ENCODE measurements at places on chromosomes 12 and 14.

GRCh38 chr12:2231956-2232355 lies 179.2 kb downstream of the CACNA1C start:
- no peaks in the 10 kb centered on the region for H3K4me1 ChIP-seq
- H3K36me3 ChIP-seq, result no peaks in the 10 kb centered on the region
- no peak overlapping the region for H3K4me3 ChIP-seq
- H3K27ac ChIP-seq, result no peak overlapping the region
- H3K27me3 ChIP-seq, result no peaks in the 10 kb centered on the region
- no peak for DNase-seq

DNA sequence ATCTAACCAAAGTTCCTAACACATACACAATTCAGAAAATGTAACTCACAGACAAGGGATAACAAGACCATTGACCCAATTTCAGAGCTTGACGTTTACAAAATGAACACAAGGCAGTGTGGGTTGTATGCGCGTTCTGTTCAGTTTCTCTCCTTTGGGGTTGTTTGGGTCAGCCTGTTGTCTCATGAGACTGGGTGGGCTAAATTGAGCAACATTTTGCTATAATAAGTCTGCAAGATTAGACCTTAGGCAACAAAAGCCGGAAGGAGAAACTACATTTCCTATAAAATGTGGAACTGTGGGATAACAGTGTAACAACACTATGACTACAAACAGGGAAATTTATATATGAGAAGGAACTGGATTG lies 18.8 kb upstream of the LTA4H start:
- no peaks in the 10 kb centered on the region for H3K27me3 ChIP-seq
- H3K36me3 ChIP-seq, result no peaks in the 10 kb centered on the region
- peak overlapping the region; percentile 41 for H3K27ac ChIP-seq
- no peaks in the 10 kb centered on the region for H3K4me1 ChIP-seq

GRCh38 chr14:49310298-49310697 lies 275.9 kb downstream of the RPS29 start:
- no peaks in the 10 kb centered on the region for H3K4me1 ChIP-seq
- H3K4me3 ChIP-seq, result no peak overlapping the region
- no peak for DNase-seq
- no peak overlapping the region for H3K27ac ChIP-seq
- no peaks in the 10 kb centered on the region for H3K36me3 ChIP-seq

DNA sequence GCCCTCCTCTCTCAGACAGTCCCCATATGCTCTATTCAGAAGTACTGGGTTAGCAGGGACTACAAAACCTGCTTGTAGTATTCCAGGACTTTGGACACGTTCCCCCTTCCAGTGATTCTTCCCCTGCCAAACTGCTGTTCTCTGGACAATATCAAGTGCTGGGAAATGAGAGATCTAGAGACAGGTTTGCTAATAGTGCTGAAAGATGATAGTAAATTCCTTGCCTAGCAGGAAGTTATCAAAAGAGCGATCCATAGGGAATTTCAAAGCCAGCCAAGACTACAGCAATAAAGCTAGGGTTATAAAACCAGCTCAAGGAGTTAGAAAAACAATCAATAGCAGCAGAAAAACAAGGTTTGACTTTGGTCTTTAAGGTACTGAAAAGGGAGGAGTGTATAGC lies 15.2 kb downstream of the SLC7A8 start:
- H3K27me3 ChIP-seq, result no peaks in the 10 kb centered on the region
- DNase-seq, result no peak
- no peak overlapping the region for H3K27ac ChIP-seq
- H3K4me1 ChIP-seq, result peaks cover 14% of the 10 kb centered on the region
